ENCODE measurements at places on chromosomes 5 and 9.

DNA sequence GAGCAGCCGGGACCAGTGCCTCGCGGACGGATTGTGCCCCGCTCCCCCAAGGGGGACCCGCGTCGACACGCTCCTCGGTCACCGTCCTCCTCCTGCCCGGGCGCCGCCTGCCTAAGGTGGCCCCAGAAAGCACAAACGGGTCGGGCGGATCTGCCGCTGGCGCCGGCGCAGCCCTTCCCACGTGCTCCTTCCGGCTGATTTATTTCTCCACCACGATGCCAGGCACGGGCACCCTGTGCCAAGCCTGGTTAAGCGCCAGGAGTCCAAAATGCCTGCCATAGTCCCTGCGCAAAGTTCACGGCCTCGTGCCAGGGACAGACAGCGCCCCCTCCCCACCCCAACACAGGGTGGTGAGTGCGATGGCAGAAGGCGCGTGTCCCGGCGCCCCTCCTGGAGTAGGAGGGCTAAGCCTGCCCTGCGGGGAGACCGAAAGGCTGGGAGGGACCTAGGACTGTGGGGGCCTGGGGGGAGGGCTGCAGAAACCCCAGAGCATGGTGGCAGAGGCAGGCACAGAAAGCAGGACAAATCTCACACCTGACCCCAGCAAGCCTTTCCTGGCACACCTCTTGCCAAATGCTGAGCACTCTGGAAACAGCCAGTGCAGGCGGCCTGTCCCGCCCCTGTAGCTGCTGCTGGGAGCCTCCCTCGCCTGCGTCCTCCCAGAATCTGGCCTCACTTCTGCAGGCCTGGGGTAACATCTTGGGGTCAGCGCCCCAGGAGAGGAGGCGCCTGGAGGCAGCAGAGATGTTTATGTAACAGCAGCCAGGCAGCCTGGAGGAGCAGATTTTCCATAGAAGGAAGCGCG is 1.1 kb upstream of the NOTCH1 start:
- DNase-seq, result no peak

- peak; percentile 74 for DNase-seq
These were observed 680 bp upstream of the RFK start for GRCh38 chr9:76394960-76395252.

GRCh38 chr9:100285601-100286000 is 67.1 kb downstream of the TEX10 start:
- no peak for DNase-seq

DNA sequence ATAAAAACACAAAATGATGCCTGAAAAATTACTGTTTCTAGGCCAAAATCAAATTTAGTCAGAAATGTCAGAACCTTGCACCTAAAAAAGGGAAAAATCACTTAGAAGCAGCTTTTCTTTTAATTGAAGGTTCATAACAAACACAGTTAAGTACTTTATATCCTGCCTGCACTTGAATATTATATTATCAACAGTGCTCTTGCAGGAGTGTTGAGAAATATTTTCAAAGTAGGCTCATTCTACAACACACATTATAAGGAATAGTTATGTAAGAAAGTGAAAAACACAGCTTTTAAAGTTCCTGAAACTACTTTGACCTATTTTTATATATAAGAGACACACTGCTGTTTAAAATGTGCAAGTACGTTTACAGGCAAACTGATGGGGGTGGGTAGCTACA is 8.3 kb downstream of the EDIL3 start:
- no peak for DNase-seq

DNA sequence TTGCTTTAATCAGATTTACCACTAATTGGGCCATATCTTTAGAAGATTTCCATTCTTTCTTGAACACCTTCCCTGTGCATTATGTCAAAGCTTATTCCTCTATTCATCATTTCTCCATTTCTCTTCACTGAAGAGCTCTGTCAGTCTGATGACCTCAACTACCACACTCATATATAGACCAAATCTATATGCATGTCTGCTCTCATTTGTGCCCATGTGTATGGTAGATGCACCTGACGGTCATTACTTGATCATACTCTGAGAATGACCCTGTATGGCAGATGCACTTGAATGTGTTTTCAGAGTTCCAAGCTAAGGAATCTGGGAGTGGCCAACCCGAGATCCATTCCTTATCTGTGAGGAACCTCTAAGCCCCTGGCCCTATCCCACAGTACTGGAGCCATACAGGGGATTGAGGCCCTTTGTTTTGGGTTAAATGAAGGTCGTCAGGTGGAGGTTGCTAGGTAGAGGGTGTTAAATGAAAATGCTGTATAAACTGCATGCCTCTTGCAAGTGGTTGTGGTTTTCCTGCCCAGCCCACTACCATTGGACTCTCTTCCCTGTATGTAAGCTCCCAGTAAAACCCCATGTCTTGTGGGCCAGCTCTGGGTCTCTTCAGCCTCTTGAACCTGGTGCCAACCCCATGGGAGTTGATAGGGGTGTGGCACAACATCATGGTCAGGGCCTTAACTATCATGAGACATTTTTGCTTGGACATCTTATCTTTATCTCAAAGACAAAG is 229.5 kb downstream of the KIAA0825 start:
- DNase-seq, result no peak

DNA sequence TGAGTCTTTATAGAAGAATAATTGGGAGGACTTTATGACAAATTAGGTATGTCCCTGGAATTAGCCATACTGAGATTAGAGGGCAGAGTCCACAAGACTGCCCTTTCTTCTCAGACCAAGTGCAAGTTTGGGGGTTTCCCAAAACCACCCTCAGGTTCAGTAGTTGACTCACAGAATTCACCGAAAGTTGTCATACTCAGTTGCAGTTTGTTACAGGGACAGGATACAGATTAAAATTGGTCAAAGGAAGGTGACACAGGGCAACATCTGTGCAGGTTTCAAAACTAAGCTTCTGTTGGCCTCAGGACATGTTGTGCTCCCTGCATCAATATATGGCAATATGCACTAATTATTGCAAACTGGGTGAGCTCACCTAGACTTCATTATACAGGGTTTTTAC is 3.8 kb downstream of the RANBP17 start:
- DNase-seq, result no peak

- DNase-seq, result no peak
These were observed 617 bp downstream of the SLC9A3 start for GRCh38 chr5:523441-524222.

Data from cerebellar cortex (tissue), 1 donor.